T-helper 17 cell (primary cell): ENCODE measurements at places on chromosomes 1 and 21.

DNA sequence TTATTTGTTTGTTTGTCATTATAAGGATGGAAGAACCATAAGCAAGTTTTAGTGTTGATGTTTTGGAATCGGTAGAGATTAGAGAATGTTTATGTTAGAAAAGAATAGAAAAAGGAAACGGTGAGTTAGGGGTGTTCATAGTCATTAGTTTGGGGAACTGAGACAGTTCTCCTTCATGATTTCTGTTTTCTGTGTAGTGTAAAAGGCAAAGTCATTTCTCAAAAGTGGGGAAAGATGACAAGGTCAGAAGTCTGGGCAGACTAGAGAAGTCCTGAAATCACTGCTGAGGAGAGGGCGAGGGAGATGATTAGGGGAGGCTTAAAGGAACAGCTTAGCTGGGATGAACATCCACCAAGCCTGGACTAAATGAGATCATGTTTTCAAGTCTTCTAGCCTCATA is 498.9 kb downstream of the TTLL7 start:
- no peak overlapping the region for H3K27ac ChIP-seq
- no peak for DNase-seq
- H3K27me3 ChIP-seq: no peaks in the 10 kb centered on the region
- no peak overlapping the region for H3K4me3 ChIP-seq
- no peaks in the 10 kb centered on the region for H3K36me3 ChIP-seq

DNA sequence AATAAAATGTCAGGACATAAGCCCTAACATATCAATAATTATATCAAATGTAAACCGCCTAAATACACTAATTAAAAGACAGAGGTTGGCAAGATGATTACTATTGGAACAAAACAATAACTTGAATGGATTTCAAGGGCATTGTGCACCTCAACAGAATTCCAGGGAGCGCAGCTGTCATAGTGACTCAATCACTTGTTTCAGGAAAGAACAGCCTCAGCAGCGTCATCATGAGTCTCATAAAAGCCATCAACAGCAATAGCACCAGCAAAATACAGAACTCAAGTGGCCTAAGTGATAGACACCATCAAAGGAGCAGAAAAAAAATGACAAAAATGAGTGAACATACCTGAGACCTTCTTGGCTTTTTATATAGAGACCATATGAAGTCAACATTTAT is 632.7 kb upstream of the NR5A2 start:
- no peaks in the 10 kb centered on the region for H3K4me1 ChIP-seq
- no peak overlapping the region for H3K27ac ChIP-seq
- H3K36me3 ChIP-seq: no peaks in the 10 kb centered on the region
- DNase-seq: no peak

DNA sequence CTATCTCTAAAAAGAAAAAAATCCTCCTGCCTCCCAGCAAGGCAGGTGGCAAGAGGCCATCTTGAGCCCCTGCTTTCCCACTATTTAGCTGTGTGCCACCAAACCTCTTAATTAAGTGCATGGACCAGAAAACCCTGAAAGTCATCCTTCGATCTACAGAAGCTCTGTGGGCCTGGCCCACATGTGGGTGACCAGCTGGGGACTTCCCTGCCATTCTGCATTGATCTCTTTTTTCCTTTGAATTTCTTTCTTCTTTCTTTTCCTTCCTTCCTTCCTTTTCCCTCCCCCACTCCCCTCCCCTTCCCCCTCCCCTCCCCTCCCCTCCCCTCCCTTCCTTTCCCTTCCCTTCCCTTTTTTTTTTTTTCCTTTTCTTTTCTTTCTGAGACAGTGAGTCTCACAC is 38.0 kb downstream of the KIF21B start:
- no peak overlapping the region for H3K4me3 ChIP-seq
- H3K4me1 ChIP-seq: peaks cover 5% of the 10 kb centered on the region

DNA sequence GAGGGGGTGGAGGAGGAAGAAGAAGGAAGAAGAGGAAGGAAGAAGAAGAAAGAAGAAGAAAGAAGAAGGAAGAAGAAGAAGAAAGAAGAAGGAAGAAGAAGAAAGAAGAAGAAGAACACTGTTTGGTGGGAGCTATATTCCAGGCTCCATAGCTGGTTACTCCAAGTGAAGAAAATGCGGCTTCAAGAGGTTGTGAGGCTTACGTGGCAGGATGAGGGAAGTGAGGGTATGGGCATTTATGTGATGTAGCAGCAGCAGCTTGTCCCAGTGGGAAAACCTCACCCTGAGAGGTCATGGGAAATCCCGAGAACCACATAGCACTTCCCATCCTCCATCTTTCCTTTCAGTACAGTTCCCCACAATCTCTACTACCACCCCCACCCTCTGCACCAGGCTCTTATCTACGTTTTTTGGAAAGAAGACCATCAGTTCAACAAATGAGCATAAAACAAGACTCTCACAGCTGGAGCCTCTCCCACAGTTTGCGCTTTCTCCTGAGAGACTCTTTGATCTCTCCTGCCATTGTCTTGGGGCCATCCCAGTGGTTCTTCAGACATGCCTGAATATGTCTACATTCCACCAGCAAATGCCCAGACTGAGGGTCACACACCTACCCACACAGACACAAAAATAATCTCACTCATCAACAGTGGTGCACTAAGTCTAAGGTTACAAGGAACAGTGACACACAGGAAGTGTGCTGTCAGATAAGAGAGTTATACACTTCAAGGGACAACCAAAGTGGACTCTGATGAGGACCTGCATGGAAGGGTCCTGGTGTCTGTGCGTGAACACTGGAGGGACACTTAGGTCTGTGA is 77.9 kb upstream of the KCNJ15 start:
- H3K36me3 ChIP-seq: no peaks in the 10 kb centered on the region
- H3K4me3 ChIP-seq: no peak overlapping the region
- H3K4me1 ChIP-seq: no peaks in the 10 kb centered on the region
- peaks cover 20% of the 10 kb centered on the region for H3K27me3 ChIP-seq
- H3K27ac ChIP-seq: no peak overlapping the region

DNA sequence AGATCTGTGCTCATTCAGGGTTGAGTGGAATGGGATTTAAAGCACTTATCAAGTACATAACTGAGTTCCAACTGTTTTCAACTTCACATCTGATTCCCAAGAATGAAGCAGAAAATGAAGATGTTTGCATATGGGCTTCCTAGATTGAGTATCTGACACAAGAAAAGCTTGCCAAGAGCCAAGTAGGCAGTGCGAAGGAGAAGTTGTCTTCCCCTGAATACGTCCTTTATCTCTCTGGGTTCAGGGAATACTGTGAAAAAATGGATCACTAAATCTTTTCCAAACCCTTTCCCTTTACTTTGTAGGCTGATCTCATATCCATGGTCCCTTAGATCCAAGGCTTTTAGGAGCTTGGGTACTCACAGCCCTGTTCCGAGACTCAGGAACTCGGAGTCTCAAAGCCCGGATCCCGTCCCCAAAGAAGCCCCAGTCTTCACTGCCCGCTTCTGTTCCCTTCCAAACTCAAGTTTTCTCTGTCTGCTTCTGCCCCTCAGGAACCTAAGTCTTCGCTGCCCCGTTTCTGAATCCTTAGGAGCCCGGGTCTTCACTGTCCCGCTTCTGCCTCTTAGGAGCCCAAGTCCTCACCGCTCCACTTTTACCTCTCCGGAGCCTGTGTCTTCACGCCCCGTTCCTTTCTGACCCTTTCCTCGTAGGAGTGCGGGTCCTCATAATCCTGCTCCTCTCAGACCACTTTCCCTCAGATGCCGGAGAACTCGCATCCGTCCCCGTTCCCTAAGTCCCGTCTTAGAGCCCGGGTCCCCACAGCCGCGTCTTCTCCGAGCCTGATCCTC is 616 bp downstream of the TAF12 start:
- H3K27me3 ChIP-seq: no peaks in the 10 kb centered on the region
- peaks cover 31% of the 10 kb centered on the region for H3K4me1 ChIP-seq
- H3K27ac ChIP-seq: peak overlapping the region; percentile 98
- no peak for DNase-seq
- H3K36me3 ChIP-seq: no peaks in the 10 kb centered on the region

GRCh38 chr21:36769051-36769839 is 70.3 kb downstream of the SIM2 start:
- H3K27me3 ChIP-seq: no peaks in the 10 kb centered on the region
- H3K4me3 ChIP-seq: no peak overlapping the region
- no peak overlapping the region for H3K27ac ChIP-seq
- no peak for DNase-seq

- H3K27ac ChIP-seq: no peak overlapping the region
- H3K36me3 ChIP-seq: peaks cover 3% of the 10 kb centered on the region
- H3K27me3 ChIP-seq: peaks cover 39% of the 10 kb centered on the region
- no peak for DNase-seq
- no peaks in the 10 kb centered on the region for H3K4me1 ChIP-seq
These were observed 651.3 kb downstream of the PTPRC start for GRCh38 chr1:199290186-199290585.

- no peak overlapping the region for H3K4me3 ChIP-seq
- peaks cover 3% of the 10 kb centered on the region for H3K4me1 ChIP-seq
- no peak for DNase-seq
- no peaks in the 10 kb centered on the region for H3K36me3 ChIP-seq
- H3K27ac ChIP-seq: no peak overlapping the region
- H3K27me3 ChIP-seq: no peaks in the 10 kb centered on the region
These were observed 14.3 kb upstream of the SKI start for GRCh38 chr1:2213576-2214505.

- DNase-seq: no peak
- no peak overlapping the region for H3K4me3 ChIP-seq
- no peaks in the 10 kb centered on the region for H3K4me1 ChIP-seq
- H3K27ac ChIP-seq: no peak overlapping the region
- H3K27me3 ChIP-seq: peaks cover 8% of the 10 kb centered on the region
These were observed 38.6 kb downstream of the GADD45A start for GRCh38 chr1:67723620-67724019.

DNA sequence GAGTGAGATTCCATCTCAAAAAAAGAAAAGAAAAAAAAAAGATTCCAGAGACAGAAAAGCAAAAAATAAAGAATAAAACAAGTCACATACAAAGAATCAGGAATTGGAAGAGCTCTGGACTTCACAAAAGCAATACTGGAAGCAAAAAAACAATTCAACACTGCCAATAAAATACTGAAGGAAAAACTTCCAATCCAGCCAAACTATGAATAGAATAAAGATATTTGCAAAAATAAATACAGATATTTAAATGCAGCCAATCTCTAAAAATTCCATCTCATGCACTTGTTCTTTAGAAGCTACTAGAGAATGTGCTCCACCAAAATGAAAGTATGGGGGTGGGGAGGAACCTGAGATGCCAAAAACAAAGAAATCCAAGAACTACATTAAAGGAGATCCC is 29.4 kb upstream of the RBM34 start:
- H3K27me3 ChIP-seq: no peaks in the 10 kb centered on the region
- peaks cover 10% of the 10 kb centered on the region for H3K4me1 ChIP-seq
- no peaks in the 10 kb centered on the region for H3K36me3 ChIP-seq
- no peak for DNase-seq
